Activated naive CD8-positive, alpha-beta T cell treated with anti-CD3 and anti-CD28 coated beads for 36 hours (primary cell): ENCODE measurements at places on chromosomes 13 and 19.
A peak's percentile ranks its signal among the peaks of the same experiment; 100 is the strongest.

- DNase-seq = peak; percentile 66
Observed at GRCh38 chr19:49056101-49056901, 1.2 kb downstream of the CGB7 start.

DNA sequence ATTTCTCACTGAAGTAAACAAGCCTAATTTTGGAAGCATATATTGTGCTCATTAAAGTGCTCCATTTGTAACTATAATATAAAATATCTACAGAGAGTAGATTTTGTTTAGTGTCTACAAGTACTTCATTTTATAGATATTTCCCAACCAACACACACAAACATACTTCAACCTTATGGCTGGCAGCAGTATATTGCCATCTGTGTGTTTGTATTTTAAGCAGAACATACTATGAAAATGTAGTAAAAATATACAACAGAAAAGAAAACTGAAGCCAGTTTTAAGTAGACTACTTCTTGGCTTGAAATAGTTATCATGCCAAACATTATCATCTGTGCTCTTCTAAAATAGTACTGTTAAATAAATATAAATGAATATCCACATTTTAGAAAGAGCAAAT is 821.9 kb downstream of the DACH1 start:
- no peak for DNase-seq

GRCh38 chr19:8705742-8706141 is 7.1 kb upstream of the ACTL9 start:
- DNase-seq = no peak

DNA sequence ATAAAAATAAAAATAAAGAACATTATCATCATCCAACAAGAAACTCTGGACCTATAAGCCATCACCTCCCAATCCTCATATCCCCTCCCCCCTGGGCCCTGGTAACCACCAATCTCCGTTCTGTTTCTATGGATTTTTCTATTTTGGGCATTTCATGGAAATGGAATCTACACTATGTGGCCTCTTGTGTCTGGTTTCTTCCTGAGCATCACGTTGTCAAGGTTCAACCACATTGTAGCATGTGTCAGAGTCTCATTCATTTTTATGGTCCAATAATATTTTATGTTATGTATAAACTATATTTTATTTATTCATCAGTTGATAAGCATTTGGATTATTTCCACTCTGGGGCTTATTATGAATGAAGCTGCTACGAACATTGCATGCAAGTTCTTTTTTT is 26.9 kb downstream of the SULT2B1 start:
- DNase-seq = no peak

GRCh38 chr13:75255653-75256052 is 226.3 kb downstream of the TBC1D4 start:
- DNase-seq = no peak

DNA sequence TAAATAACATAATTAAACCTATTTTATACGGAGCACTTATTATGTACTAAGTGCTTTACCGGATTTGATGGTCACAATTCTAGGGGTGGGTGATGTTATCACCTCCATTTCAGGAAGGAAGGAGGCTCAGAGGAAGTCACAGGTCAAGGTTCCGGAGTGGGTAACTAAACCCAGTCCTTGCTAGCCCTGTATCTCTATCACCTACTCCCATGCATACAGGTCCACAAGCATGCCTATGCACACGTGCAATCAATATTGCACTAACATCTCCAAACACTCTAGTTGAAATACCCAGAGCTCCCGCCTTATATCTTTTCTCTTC is 17.8 kb upstream of the FOSB start:
- DNase-seq = no peak

GRCh38 chr13:110685305-110686020 is 20.5 kb downstream of the CARS2 start:
- DNase-seq = no peak

DNA sequence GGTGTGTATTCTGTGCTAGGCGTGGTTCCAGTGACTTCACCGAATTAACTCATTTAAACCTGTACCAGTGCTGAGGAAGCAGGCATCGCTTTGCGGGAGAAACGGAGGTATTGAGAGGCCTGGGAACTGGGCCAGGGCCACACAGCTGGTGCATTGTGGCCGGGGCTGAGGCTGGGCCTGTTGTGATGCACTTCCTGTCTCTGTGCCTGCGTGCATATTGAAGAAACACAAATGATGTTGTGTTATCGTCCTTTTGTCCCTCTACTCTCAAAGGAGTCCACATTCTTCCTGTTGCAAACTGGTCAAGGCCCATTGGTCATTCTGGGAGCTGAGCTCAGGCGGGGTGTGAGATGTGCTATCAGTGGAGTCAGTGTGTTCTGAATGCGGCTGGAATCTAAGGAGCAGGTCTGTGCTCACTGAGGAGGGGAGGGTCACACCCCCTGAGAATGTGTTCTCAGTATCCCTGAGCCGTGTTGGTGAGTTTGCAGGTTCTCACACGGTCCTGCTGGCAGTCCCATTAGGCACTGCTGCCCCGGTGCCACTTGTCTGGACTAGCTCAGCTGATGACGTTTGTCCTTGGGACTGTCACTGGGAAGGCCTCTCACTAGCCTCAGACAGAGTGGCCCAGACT is 62.1 kb downstream of the ARHGEF7 start:
- peak; percentile 34 for DNase-seq

- DNase-seq = no peak
Observed at GRCh38 chr13:50309882-50310594, 294.8 kb downstream of the KCNRG start.
